RWPE1 (cell line): ENCODE measurements at places on chromosomes 2 and 18.

GRCh38 chr18:25244170-25244569, 107.8 kb downstream of the ZNF521 start:
- DNase-seq = no peak

DNA sequence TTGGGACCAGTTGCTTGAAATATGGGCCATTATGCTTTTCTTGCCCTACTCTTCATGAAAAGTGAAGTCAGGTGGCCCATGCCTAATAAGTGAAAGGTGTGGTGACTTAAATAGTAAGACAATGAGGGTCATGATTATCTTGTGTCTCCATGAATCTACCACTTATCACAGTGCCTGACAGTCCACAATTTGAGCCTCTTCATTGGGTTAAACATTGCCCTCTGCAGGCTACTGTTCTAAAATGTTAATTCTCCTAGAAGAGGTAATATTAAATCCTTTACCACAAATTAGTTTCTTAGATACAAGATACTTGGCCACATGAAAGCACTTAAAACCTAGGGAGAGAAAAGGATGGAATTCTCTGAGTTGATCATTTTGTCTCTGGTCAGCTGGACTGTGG, 4.0 kb downstream of the EGR4 start:
- DNase-seq = no peak

GRCh38 chr2:215397632-215398341, 38.1 kb downstream of the FN1 start:
- no peak for DNase-seq

GRCh38 chr2:216650626-216651257, 17.5 kb downstream of the IGFBP2 start:
- no peak for DNase-seq

- no peak for DNase-seq
Measured at GRCh38 chr2:234020332-234020731, 30.2 kb upstream of the SPP2 start.

DNA sequence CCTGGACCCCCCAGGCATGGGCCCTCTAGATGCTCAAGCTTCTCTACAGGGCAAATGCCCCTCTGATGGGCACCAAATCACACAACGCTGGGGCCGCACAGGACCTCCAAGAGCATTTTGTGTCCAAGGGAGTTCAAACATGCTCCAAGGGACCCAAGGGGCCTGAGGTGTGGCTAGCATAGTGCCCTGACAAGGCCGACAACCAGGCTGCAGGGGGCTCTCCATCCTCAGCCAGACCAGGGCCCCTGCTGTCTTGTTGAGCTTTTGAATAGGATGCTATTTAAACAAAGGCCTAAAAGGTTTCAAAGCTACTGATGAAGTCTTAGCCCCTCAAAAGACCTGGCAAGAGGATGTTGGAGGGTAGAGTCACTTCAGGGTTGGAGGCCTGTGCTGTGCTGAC, 33.1 kb downstream of the EN1 start:
- DNase-seq = no peak

DNA sequence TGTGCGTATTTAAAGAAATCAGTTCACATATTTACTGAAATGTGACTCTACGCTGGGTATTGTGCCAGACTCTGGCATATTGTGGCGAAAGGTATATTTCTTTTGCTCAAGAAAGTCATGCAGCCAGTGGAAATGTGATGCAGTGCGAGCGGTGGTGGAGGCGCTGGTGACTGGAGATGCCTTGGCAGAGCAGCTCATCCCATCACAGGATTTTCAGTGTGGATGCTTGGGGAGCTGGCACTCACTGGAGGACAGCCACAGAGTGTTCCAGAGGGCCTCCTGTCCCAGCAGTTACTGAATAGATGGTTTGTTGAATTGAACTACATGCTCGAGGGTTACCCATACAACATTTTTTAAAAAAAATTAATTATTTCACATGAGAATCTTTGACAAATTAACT, 117.6 kb downstream of the ZNF407 start:
- no peak for DNase-seq

DNA sequence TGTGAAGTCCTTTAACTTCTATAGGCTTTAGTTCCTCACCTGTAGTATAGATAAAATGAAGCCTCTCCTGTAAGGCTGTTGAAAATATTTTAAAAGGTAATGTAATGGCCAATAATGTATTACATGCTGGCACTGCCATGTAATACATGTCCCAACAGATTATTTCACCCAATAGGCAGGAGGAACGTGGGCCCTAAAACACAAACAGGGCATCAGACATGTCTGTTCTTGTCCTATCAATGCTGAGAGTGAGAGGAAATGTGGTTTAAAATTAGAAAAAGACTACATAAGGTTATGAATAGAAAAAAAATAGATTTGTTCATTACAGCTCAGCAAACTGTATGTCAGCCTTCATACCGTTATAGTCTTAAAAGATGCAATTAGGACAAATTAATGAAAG, 492.7 kb upstream of the DDX18 start:
- peak; percentile 2 for DNase-seq

GRCh38 chr2:239014458-239015217, 166.8 kb downstream of the TWIST2 start:
- DNase-seq = no peak
